HuH-7.5 (cell line): ENCODE measurements at places on chromosomes 1 and 21.

DNA sequence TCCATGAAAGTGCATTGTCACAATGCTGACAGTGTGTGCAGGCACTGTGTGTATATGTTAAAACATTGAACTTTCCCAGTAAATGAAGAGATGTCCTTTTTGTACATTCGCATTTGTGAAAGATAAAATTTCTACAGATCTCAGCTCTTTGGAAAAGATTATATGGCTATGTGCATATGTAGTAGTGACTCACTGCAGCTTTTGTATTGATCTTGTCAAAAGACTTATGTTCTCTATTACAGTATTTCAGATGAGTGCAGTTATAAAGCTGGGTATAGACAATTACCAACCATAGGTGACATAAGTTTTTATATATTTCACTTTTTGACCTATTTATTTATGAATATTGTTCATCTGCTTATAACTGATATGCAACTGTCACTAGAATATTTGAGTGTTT, 212.6 kb downstream of the COL24A1 start:
- DNase-seq, result no peak

DNA sequence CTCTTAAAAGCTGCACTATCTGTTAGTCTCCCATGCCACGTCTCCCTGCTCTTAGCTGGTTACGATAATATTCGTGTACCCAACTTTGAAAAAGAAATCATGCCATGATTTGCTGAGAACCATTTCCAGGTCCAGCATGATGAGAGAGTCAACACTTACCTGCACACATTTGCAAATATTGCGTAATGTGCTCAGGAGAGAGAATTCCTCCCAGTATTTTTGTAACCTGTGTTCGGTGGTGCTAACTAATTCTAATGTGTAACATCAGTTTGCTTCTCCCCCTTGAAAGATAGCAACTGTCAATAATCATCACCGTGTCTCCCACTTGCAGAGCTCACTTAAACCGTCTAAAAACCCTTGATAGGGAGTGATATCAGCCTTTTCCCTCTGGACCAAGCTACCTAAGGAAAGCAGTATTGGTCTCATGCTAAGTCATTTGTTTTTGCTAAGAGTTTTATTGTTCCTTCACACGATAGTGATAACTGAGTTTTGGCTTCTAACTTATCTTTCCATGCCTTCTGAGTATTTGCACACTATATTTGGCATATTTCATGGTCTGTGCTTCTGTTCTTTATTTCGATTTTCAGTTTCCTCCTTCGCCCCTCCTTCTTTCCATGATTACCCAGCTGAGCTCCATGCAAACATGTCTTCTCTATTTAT, 61.1 kb upstream of the IRF2BP2 start:
- DNase-seq, result peak; percentile 25

DNA sequence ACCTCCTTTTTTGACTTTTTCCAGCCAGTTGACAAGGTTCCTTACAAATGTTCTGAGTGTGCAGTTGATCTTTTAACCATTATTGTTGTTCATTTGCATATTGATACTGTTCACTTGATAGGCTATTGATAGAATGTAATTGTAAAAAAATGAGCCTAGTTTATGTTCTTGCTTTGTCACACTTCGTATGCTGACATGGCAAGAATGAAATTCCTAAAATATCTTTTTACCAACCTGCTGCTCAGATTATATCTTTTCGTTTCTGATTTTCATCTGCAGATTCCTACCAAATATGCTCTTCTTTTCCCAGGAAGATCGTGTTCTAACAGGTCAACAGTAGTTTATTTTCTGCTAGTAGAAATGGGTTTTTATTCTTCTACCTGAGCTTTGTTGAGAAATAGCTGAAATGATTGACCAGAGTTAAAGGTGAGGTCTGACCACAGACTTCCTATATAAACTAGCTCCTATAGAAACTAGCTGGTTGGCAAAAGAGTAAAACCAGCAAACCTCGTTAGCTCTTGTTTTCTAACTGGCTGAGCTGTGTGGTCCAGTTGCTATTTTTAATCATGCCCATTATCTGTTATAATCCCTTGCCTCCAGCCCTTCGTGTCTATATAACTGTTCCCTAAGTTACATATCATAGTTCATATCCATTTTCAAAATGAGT, 174.8 kb downstream of the HS2ST1 start:
- DNase-seq, result no peak

DNA sequence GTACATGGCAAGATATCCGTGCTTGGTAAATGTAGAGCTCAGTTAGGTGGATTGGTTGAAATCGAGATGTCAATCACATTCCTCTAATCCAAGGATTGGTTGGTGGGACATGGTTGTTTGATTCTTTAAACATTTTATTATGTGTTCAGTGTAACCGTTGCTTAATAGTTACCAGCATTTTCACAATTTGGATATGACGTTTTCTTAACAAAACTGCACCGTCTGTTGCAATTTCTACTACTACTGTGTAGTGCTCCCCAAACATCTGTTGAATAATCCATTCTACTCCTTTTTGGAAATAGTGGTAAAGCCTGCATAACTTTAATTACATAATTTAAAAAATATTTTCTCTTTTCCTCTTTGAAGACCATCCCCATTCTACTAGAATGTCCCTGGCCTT, 16.3 kb downstream of the OR2B11 start:
- DNase-seq, result no peak

DNA sequence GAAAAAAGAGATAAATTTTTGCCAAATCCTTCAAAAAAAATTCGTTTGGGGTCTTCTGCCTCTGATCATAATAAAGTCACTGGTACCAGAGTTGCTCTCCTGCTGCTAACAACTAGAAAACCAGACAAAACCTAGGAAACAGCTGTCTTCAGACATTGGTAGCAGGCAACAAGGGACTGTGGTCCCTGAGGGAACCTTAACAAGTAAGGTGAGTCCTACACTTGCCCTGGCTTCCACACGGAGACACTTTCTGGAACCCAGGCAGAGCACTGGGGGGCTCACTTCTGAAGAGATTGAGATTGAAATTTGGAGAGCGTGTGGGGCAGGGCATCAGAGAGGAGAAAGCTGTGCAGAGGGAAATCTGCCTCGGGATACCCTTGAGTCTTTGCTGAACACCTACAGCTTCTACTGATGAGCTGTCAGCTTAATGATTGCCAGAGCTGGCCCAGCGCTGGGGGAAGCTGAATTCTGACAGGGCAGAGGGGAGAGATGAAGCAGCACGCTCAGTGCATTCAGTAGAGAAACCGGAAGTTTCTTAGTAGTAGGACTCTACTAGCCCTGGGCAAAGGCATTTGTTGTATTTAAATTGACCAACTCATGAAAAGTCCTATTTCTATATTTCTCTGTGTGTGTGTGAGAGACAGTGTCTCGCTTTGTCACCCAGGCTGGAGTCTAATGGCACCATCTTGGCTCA, 18.5 kb upstream of the FAM89A start:
- DNase-seq, result no peak

GRCh38 chr1:147611586-147611985, 58.7 kb downstream of the ACP6 start:
- no peak for DNase-seq

DNA sequence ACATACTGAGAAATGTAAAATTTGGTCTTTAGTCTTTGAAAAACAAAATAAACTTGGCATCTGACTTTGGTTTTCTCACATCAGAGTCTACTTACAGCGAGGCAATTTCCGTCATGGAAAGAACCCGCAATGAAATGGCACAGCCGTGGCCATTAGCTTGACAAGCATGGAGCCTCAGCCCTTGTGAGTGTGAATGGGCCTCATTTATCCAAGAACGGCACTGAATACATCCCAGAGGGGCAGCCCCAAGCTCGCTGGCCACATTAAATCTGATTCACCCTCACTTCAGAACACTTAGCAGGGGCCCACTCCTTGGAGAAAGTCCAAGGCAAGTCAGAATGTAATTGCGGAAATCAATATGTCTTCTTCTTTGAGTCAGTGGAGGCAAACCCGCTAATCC, 64.8 kb downstream of the ERG start:
- no peak for DNase-seq

DNA sequence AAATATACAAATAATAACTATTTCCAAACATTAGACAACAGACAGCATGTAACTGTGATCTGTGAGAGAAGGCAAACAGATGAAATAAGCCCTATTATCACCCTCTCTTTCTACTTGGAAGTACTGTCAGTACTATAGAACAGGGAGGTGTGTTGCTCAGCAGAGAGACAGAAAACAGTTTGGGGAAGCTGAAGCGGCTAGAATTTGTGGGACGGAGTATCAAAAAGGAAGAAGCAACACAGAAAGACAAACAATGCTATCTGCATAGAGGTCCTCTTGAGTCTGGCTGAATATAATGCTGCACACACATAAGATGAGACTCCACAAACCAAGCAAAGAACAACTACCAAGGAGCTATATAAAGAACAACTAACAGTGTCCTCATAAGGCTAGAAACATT, 59.4 kb downstream of the ZZZ3 start:
- DNase-seq, result no peak

- DNase-seq, result no peak
These were observed 27.6 kb downstream of the TP73 start for GRCh38 chr1:3679799-3680453.

DNA sequence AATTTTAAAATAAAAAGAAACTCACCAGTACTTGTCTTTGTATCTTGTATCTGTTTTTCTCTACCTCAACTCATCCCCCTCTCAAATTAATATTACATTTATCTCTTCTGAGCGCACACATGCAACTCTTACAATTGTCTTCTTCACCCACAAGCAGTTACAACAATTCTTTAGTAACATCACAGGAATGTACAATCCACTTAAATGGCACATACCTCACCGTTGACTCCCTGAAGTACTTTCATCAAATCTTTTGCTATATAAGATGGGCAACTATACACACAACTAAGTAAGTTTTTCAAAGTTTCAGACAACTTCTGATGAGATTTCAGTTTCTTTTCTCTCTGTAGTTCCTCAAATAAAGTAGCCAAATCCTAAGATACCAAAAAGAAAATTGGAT, 28.3 kb downstream of the HEATR1 start:
- DNase-seq, result no peak

DNA sequence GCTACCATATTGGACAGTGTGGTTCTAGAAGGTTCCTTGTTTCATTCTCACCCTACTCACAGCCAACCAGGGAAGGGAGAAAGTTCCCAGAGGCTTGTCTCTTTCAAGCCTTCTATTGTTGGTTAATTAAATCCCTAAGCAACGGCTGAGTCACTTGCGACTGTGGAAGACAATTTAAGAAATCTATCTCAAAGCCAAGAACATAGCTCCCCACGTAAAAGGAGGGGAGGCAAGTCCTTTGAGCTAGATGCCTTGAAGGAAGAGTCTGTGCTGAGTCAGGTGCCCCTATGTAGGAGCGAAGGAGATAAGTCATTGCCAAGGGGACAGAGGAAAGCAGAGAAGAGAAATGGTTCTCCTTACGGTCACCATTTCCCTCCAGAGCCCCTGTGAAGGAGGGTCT, 79.4 kb upstream of the PPP2R5A start:
- DNase-seq, result no peak

DNA sequence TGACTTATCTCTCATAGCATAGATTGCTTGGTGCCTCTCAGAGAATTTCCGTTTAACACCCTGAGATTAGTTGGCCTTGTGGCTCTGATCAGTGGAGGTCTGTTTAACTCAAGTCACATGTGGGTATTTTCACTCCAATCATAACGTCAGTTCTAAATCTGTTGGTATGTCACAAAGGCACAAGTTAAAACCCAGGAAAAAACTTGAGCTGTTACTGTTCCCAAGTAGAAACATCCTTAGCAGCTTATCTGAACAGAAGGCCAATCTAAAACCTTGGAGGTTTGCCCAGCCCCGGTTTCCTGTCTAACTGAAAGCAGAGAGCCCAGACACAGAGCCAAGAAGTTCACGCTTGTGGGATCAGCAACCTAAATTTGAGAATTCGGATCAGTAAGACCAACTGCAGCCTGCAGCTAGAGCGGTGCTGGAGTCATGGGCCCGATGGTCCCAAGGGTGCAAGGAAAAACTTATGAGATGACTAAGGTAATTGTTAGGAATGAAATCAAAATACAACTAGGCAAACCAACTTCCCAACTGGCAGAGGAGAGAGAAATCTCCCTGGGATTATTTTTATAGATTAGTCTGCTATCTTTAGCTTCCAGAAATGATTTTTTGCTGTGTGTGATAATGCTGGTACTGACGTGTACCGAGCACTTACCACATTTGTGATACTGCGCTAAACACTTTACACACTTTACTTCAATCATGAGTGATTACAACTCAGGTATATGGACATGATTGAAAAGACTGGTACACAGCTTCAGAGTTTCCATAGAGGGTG, 90.2 kb upstream of the C1orf21 start:
- no peak for DNase-seq

- DNase-seq, result no peak
These were observed 191.1 kb downstream of the PTPRC start for GRCh38 chr1:198829944-198830343.

DNA sequence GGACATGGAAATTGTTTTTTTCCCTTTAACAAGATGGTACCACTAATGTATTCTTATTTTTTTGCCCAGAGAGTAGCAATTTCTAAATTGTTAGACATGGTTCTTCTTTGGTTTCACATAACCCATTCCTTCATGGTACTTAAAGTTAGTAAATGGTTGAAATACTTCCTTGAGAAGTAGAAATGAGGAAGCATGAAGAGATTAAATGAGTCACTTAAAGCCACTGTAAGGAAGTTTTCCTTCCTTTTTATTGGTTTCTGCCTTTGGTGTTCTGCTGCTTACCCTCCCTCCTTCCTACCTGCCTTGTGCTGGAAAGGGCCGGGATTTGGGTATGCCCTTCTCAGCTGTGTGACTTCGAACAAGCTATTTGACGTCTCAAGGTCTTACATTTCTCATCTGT, 101.0 kb downstream of the KIF26B start:
- DNase-seq, result no peak

DNA sequence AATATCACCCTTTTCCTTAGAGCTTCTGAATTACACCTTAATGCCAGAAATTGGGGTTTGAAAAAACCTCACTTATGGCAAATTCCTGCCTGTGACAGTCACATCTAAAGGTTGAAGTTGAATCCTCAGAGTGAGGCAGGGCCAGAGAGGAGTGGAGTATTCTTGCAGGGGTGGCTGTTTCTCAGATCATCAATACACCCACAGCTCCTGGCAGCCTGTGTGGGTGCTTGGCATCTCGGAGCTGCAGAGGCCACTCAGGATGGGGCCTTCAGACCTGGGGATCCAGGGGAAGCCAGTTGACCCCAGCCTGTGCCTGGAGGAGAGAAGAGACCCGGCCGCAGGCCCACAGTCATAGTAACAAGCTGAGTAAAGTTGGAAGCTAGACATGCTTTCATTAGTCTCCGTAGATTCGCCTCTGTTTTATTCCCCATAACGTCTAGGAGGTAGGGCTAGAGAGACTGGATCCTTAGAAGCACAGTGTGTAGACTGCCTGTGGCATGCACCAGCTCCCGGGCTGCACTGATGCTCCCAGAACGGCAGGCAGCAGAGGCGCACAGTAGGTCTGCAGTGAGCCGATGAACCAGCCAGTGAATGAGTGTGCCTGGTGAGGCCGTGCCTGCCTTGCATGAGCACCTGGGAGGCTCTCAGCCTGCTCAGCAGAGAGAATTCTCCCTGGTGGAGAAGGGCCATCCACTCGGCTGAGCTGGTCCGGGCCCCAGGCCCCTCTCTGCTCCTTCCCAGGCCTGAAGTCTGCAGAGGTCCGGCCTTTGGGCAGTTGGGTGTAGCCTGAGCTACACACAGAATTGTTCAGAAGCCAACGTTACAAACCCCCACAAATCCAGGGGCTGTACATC, 42.9 kb downstream of the TFF3 start:
- no peak for DNase-seq
